ENCODE measurements at places on chromosomes 4 and X.

DNA sequence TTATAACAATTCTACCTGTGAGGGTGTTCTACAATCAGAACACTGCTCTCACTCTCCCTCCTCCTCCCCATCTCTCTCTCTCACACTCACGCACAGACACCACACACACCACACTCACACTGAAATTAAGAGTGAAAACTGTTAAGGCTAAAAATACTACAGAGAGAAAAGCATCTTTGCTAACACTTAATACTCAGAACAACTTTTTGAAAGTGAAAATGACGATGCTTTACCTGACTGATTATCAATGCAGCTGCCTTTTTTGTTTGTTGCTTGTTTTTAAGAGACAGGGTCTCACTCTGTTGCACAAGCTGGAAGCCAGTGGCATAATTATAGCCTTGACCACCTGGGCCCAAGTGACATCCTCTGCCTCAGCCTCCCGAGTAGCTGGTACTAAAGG, 222.4 kb downstream of the APBB2 start:
- no peak for DNase-seq

GRCh38 chr4:77146186-77147078, 10.6 kb upstream of the CCNG2 start:
- DNase-seq = no peak

GRCh38 chr4:174438711-174439110, 83.6 kb downstream of the HPGD start:
- no peak for DNase-seq

DNA sequence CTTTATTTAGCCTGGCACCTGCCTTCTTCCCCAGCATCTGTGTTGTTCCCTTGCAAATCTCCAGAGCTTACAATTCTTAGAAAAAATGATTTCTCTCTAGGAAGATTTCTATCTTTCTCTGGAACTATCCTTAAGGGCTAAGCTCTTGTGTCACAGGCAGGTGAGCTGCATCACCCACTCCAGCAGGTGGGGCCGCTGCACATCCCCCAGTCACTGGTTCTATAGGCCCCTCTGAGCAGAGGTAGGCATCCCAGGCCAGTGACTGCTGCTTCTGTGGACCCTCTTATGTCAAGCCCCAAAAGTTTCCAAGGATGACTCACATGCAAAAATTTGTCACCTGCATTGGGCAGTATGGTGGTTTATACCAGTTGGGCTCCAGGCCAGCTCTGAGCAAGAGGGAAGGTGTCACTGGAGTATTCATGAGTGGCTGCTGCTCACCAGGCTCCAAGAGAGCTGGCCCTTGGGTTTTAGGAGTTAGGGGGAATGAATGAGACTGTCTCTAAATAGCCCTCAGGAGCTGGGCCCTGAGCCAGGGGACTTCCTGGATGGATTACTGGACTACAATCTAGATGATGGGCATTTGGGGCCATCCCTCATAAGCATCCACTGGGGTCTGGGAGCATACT, 208.1 kb upstream of the EOLA2 start:
- no peak for DNase-seq

- no peak for DNase-seq
Observed at GRCh38 chrX:118228041-118228440, 111.4 kb upstream of the KLHL13 start.

- DNase-seq = no peak
Observed at GRCh38 chr4:83546786-83547185, 10.9 kb downstream of the GPAT3 start.

- DNase-seq = no peak
Observed at GRCh38 chr4:38109896-38110295, 149.7 kb downstream of the PTTG2 start.

DNA sequence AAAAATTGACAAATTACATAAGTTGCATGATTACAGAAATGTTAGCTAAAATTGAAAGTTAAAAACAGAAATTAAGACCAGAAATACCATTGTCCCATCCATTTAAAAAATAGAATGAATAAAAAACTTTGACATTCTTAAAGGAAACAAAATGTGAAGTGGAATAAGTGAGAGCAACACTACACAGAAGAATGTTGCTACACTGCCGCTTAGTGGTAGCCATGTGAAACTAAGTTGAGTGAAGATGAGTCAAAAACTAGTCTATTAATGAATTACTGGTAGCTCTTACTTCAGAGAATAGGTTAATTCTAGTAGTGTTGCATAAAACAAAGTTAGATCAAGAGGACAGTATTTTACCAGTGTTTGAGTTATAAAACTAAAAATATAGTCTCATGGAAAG, 571.0 kb upstream of the KLHL4 start:
- DNase-seq = no peak

- DNase-seq = no peak
Observed at GRCh38 chrX:127038065-127038464, 218.5 kb downstream of the PRR32 start.

DNA sequence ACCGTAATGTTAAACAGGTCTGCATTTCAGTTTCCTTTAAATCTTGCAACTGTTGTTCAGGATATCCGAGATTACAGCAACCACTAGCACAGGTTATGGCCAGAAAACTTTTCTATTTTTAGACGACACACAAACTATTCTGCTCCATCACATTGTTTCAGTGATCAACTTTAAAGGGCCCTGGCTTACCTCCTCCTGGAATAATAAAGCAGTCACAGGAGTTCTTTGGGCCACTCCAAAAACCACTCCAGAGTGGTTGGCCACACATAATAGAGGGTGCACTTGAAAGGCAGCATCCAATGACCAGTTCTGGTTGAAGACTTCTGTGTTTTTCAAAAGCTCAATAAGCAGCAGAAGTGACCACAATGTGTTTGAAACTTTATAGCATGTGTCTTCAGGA, 118.9 kb downstream of the RAB28 start:
- DNase-seq = no peak

GRCh38 chrX:7828594-7828993, 14.4 kb upstream of the VCX start:
- DNase-seq = no peak

DNA sequence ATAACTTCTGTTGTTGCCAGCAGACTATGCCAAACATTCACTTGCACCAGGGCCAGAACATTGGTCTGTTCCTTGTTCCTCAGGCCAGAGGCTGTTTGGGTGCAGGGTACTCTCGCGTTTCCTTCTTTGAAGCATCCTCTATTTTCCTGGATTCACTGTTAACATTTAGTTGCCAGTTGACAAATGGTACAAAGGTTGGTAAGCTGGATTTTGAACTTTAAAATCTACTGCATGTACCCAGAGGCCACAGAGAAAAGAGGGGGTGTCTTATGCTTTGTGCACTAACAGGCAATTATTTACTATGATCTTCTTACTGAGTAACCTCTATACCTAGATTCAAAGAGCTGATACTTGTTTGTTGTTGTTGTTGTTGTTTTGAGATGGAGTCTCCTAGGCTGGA, 12.8 kb upstream of the SAT1 start:
- no peak for DNase-seq

DNA sequence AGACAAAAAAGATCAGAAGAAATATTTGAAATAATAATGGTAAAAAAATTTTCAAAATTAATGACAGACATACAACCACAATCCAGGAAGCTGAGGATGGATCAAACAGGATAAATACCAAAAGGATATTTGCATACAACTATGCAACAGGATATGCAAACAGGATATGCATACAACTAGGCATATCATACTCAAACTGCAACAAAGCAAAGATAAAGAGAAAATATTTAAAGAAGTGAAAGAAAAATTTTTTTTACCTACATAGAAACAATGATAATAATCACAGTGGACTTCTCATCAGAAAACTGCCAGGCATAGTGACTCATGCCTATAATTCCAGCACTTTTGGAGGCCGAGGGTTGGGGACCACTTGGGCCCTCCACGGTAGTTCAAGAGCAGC, 11.3 kb upstream of the DHX15 start:
- no peak for DNase-seq

DNA sequence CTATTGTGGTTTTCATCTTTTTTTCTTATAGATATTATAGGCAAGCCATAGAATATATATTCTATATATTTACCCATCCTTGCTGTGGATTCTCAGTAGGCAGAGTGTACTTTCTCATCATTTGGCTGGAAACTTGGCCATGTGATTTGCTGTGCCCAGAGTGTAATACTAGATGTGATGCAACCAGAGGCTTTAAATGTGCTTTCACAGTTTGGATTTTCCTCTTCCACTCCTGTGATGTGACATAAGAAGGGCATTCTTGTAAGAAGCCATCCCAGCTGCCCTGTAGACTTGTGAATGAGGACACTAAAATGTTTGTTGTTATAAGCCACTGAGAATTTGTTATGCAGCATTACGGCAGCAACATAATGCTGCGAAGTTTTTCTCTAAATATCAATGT, 10.4 kb upstream of the HPGDS start:
- no peak for DNase-seq

DNA sequence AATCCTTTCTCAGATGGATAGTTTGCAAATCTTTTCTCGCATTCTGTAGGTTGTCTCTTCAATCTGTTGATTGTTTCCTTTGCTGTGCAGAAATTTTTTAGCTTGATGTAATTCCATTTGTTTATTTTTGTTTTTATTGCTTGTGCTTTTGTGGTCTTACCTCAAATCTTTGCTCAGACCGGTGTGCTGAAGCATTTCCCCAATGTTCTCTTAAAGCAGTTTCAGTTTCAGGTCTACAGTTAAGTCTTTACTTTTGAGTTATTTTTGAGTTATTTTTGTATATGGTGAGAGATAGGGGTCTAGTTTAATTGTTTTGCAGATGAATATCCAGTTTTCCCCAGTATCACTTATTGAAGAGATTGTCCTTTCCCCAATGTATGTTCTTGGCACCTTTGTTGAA, 18.2 kb upstream of the SLC25A14 start:
- DNase-seq = no peak

DNA sequence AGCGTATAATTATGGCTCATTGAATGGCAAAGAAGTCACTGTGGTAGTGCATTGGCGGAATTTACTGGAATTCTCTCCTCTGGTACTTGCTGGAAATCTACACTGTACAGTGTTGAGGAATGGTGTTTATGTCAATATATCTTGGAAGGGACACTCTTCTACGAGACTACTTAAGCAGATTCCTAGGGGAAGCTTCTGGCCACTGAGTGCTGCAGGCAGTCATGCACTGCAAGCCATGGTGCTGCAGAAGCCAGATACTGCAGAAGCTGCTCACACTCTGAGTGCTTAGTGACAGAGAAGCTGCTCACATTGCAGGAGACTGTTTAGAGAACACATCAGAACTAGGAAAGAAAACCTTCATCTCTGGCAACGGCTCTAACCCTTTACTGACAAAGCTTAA, 725.0 kb downstream of the CCSER1 start:
- DNase-seq = no peak

- no peak for DNase-seq
Observed at GRCh38 chr4:82099928-82100579, 273.7 kb downstream of the HNRNPD start.

- no peak for DNase-seq
Observed at GRCh38 chrX:32614707-32615106, 596.6 kb downstream of the DMD start.

GRCh38 chrX:153488231-153488914, 6.4 kb upstream of the BGN start:
- DNase-seq = no peak

GRCh38 chr4:72546456-72546855, 22.6 kb downstream of the ADAMTS3 start:
- DNase-seq = no peak

GRCh38 chr4:168587411-168588125, 90.7 kb downstream of the PALLD start:
- no peak for DNase-seq

- no peak for DNase-seq
Observed at GRCh38 chrX:40950546-40950945, 134.7 kb upstream of the USP9X start.

GRCh38 chrX:101081231-101081630, 2.6 kb downstream of the TMEM35A start:
- DNase-seq = no peak

- no peak for DNase-seq
Observed at GRCh38 chrX:99901091-99901490, 509.0 kb downstream of the PCDH19 start.

DNA sequence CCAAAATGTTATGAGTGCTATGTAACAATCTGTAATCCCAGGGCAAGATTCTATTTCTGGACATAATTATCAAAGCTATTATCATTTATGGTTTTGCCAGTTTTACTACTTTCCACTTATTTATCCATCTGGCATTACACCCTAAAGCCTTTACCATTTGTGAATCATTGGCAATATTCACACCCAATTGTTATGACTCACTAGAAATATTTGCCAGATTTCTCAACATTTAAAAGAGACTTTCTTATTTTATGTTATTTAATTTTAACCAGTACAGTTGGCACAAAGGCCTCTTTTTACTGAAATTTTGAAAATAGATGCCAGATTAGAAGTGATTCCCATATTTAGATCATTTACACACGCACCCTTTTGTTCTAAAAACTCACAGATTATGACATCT, 242.7 kb upstream of the WDFY3 start:
- no peak for DNase-seq

DNA sequence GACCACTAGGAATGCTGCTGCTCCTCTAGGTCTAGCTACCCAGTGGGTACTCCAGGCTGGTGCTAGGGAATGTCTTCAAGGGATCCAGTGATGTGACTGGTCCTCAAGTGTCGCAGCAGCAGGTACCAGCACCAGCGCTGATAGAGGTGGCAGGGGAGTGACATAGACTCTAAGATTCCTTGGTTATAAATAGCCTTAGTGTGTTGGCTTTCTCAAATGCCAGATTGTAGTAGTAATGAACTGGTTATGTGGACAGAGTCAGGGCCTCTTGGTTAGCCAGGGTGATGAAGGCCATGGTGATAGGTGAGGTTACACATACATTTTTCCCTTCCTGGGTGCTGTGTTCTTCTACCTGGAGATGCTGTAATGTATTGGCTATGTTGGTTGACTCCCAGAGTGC, 38.3 kb downstream of the DCLK2 start:
- DNase-seq = no peak

DNA sequence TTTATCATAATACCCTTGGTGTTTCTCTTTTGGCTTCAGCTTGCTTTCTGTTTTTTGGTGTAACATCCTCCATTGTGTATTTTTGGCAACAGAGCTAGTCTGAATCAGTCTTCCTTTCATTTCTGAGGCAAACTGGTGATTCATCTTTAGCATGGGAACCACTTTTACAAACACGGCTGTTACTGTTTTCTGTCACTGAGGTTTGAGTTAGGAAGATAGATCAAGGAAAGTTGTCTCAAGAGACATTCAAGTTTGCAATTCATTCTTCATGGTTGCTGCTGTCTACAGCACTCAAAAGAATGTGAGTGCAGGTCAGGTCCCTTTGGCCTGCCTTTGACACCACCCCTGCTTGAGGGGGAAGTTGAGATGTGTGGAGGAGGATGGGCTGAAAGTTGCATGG, 36.3 kb downstream of the IL21 start:
- DNase-seq = no peak
